ENCODE measurements at places on chromosomes 3 and 15. TPM values are rescaled to one million over a fixed set of nuclear protein-coding genes. Genes with fewer than 3 reads are reported as not detected.

ETV5 gene
- 15.8 TPM for total RNA-seq

DNA sequence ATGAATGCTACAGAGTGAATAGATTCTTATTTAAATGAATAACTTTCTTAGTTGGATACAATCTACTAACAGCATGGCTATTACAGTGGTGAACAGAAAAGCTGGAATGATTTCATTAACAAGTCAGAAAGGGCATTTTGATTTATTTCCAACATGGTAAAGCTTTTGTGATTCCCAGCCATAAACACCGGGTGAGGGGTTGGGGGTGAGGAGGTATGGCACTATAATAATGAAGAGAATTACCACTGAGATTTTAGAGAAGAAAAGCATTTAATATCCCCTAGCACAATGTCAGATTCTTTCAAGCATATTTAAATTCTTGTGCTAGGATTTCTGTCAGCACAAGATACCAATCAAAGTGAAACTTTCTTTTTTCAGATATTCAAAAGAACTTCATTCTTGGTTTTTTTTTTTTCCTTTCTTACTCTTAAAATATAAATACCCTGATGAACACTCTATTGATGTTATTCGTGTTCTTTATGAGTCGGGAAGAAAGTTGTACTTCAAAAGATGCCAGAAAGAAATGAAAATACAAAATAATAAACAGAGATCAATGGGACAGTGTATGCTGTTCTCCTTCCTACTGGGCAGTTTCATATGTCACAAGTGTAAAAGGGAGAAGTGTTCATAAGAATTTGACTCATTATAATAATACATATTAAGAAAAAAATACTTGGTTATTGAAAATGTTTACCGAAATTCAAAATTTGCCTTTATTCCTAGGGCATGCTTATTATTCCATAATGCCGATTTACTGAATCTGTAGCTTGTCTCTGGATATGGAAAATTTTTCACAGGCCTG is 522.8 kb downstream of the CADM2 start:
- no peaks in the 10 kb centered on the region for H3K4me1 ChIP-seq
- H3K27me3 ChIP-seq, result no peaks in the 10 kb centered on the region
- H3K4me3 ChIP-seq, result no peak overlapping the region
- DNase-seq, result no peak
- no peak overlapping the region for H3K27ac ChIP-seq

IQCH gene
- not detected for total RNA-seq

LRRC34 gene
- 3.5 TPM for total RNA-seq

GUCA1C gene
- total RNA-seq, result not detected

- no peaks in the 10 kb centered on the region for H3K27me3 ChIP-seq
- DNase-seq, result peak; percentile 22
- H3K27ac ChIP-seq, result no peak overlapping the region
- H3K36me3 ChIP-seq, result no peaks in the 10 kb centered on the region
- H3K4me3 ChIP-seq, result no peak overlapping the region
Observed at GRCh38 chr3:195168009-195168762, 102.8 kb downstream of the XXYLT1 start.

SUSD5 gene
- 68.0 TPM for total RNA-seq

DNA sequence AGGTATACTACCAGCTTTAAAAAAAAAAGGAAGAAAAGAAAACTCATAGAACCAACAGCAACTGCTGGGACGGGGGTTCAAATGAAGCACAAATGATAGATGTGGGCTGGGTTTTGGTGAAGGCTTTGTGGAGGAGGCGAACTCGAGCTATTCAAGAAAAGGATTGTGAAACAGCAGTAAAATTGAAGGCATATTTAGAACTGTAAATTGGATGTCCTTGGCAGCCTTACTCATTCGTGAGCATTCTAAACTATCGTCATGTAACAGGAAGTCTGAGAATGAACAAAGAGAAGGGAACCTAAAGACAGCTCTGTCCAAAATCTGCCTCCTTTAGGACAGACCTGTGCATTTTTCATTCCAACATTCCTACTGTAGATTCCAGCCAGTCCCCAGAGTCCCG is 97.8 kb downstream of the LARS2 start:
- peaks cover 19% of the 10 kb centered on the region for H3K36me3 ChIP-seq
- H3K27me3 ChIP-seq, result no peaks in the 10 kb centered on the region

TGFBR2 gene
- total RNA-seq, result 343 TPM

DNA sequence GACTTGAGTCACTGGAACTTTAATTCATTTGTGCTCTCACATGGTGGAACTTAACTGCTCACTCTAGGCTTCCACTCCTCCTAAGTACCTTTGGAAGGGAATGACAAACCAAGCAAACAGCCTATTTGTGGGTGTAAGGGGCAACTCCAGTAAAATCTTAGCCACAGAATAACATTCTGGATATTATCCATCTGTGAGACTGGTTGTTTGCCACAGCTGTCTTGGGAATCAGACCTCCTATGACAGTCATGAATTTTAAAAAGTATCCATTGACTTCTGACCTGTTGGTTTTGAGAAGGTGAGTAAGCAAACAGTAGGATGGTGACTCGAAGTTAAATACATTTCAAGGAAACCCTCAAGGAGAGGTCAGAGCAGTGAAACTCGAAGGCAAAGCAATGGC is 147.3 kb upstream of the CDIN1 start:
- DNase-seq, result no peak
- H3K4me3 ChIP-seq, result no peak overlapping the region
- no peaks in the 10 kb centered on the region for H3K4me1 ChIP-seq
- H3K36me3 ChIP-seq, result no peaks in the 10 kb centered on the region
- no peak overlapping the region for H3K27ac ChIP-seq
- no peaks in the 10 kb centered on the region for H3K27me3 ChIP-seq

UBAP1L gene
- 10.9 TPM for total RNA-seq

DNA sequence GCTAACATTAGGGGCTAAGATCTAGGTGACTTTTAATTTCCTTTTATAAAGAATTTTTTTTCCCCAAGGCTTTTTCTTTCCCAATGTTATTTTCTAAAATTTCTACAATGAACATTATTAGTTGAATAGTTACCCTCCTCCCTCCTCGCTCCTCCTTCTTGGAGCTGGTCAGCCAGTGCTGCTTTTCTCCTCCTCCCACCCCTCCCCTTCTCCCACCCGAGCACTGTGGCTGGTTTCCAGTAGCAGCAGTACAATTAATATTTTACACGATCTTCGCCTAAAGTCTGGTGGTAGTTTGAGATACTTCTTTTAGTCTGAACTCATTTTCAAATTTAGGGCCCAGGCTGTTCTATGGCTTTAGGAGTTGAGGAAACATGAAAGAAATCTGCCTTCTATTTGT is 41.6 kb downstream of the EEFSEC start:
- no peaks in the 10 kb centered on the region for H3K36me3 ChIP-seq
- H3K4me3 ChIP-seq, result no peak overlapping the region
- peaks cover 3% of the 10 kb centered on the region for H3K4me1 ChIP-seq
- no peak overlapping the region for H3K27ac ChIP-seq

DNA sequence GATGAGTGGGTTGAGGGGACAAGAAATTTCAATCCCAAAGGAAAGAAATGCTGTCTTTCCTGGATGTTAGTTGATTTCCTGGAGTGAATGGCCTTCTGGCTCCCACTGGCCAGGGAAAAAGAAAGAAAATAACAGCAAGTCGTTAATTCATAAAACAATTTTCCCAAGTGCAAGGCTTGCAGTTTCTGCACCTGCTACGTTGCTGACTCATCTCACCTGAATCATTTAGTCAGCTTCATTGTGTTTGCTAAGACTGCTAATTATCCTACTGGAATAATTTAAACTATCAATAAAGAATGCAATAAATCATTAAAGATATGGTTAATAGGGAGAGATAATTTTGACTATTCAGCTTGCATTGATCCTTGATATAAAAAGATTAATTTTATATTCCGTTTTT is 387.6 kb downstream of the ROBO2 start:
- no peaks in the 10 kb centered on the region for H3K27me3 ChIP-seq
- no peaks in the 10 kb centered on the region for H3K4me1 ChIP-seq
- H3K36me3 ChIP-seq, result no peaks in the 10 kb centered on the region
- H3K27ac ChIP-seq, result no peak overlapping the region
- no peak overlapping the region for H3K4me3 ChIP-seq
- no peak for DNase-seq

DNA sequence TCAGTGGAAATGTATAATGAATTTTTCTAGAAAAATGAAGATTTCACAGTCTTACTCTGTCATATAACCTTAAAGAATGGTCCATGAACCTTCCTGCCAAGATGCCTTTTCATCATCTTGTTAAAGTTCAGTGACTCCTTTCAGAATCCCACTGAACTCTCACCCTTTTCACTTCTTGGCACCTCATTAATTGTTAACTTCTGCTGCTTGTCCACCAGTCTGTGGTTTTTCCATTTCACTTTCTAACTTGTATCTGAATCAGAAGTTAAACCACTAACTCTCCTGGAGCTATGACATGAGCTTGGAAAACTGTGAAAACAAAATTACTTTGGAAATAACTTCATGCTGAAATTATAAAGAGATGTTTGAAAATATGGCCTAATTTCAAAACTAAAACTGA is 281.2 kb upstream of the ALCAM start:
- H3K36me3 ChIP-seq, result no peaks in the 10 kb centered on the region
- no peak overlapping the region for H3K4me3 ChIP-seq
- H3K27me3 ChIP-seq, result no peaks in the 10 kb centered on the region

GRCh38 chr3:172074032-172074431 is 34.7 kb downstream of the FNDC3B start:
- no peaks in the 10 kb centered on the region for H3K36me3 ChIP-seq
- H3K4me1 ChIP-seq, result peaks cover 51% of the 10 kb centered on the region
- H3K4me3 ChIP-seq, result no peak overlapping the region
- DNase-seq, result no peak
- no peak overlapping the region for H3K27ac ChIP-seq

ADAMTS7 gene
- total RNA-seq, result 33.3 TPM

- H3K4me3 ChIP-seq, result no peak overlapping the region
- no peaks in the 10 kb centered on the region for H3K27me3 ChIP-seq
- no peaks in the 10 kb centered on the region for H3K36me3 ChIP-seq
- DNase-seq, result no peak
Observed at GRCh38 chr15:35043373-35044095, 41.6 kb downstream of the NANOGP8 start.
